ENCODE measurements at places on chromosomes 3 and 15.
A peak's percentile ranks its signal among the peaks of the same experiment; 100 is the strongest.

DNA sequence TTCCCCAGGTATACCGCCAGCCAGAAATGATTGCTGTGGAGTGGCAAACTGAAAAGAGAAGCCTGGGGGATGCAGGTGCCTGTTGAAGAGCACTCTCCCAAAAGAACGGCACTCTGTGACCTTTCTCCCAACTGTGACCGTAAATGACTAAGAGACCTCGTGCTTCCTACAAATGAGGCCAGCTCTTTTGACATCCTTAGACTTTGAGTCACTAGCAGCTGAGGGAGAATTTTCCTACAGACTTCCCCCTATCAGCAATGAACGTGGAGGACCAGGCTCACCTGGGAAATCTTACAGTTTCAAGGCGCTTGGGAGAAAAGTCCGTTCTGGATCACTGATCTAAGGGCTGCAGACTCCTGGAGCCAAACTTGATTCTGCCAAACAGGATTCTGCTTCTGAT is 8.6 kb downstream of the AQP9 start:
- no peak for DNase-seq

DNA sequence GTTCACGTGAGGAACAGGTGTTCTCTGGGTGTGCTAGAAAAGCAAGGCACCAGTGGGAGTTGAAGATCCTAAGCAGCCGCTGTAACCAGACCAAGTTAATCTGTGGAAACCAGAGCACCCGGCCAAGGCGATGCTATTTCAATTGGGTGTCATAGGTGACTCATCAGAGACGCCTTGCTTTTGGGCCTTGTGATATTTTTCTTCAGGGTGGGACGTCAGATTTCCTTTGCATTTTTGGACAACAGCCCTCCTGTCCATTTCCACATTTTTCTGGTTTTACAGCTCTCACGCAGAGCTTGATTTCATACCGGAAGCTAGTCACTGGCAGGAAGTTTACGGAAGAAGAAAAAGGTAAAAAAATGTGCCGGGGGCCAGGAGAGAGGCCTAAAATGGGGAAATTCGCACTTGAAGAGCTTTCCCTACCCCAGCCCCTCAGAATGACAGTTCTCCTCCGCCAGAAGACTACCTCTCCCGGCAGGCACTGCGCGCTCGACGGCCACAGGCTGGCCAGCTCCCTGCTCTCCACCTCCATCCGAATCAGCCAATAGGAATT is 471 bp upstream of the KBTBD8 start:
- peak; percentile 30 for DNase-seq

DNA sequence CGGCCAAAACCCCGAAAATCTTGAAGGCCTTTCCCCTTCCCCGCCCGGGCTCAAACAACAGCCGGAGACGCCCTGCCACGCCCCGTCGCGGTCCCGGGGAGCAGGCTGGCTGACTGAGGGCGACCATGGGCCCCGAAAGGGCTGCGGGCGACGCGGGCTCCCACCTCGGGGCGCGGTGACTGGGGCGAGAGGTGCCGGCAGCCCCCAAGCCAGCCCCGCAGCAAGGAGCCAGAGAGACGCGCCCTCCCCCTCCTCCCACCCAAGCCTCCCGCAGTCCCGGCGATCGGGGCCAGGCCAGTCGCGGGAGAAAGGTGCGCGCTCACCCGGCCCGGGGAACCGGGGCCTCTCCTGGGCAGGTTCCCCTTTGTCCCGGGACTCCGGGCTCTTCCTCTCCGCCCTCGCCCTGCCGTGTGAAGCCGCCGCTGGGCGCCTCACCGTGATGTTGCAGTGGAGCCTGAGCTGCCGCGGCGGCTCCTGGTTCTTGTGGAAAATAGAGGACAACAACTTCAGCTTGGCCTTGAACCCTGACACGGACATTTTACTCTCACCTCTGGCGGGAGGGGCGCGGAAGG is 30.6 kb upstream of the ZSCAN2 start:
- peak; percentile 44 for DNase-seq

GRCh38 chr15:82898961-82899360 is 53.6 kb downstream of the HOMER2 start:
- DNase-seq = no peak

- peak; percentile 7 for DNase-seq
Measured at GRCh38 chr3:37400945-37401344, 226.6 kb upstream of the LRRFIP2 start.

GRCh38 chr15:23690450-23690852 is 3.3 kb upstream of the NDN start:
- peak; percentile 47 for DNase-seq

DNA sequence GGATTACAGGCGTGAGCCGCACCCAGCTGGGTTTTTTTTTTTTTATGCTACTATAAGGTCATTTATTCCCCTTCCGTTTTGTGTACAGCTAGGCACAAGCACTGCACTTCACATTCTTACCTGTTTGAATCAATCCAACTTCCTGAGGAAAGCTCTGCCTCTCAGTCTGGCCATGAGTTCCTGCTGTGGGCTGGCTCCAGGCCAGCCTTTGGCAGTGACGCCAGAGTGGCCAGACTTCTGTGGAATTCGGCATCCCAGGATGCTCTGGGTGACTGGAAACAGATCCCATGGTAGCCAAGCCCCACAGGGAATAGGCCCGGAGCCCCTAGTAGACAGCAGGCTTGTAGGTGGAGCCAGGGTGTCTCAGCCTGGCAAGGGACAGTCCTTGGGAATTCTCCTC is 21.5 kb upstream of the TIMP4 start:
- DNase-seq = peak; percentile 41

GRCh38 chr3:197615430-197615829 is 59.7 kb upstream of the BDH1 start:
- DNase-seq = no peak

- DNase-seq = no peak
Measured at GRCh38 chr15:57398336-57398735, 22.0 kb downstream of the CGNL1 start.

- no peak for DNase-seq
Measured at GRCh38 chr15:36778531-36778930, 199.1 kb downstream of the CDIN1 start.

GRCh38 chr15:28891588-28891987 is 5.8 kb downstream of the APBA2 start:
- no peak for DNase-seq

DNA sequence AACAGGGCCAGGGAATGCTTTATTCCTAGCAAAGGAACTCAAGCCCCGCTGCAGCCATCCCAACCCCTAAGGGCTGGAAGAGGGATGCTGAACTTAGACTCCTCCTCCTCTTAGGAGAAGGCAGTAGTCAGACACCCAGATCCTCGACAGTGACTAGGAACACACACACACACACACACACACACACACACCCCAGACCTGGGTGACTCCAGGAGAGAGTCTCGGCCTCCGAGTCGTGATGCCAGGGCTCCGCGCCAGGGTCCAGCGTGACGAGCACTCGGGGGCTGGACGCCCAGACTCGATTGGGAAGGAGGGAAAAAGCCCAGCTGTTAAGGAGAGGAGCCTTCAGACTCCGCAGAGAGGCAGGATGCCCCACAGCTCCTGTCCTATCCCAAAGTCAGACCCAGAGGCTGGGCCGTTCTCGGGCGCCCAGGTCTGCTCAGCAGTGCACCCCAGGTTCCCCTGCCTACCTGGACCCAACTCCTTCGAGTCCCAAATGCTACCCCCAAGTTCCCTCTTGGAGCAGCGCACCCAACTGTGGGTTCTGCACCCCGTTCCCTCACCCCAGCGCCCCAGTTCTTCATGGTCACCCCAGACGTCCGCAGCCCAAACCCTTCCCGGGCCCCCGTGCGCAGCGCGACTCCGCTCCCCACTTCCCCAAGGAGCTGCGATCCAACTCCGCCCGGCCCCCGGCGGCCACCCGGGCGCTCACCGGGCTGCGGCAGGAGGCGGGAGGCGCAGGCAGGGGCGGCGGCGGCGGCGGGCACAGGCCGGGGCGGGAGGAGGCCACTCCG is 421 bp downstream of the BMF start:
- DNase-seq = peak; percentile 59

- DNase-seq = no peak
Measured at GRCh38 chr3:71858503-71859122, 73.7 kb upstream of the PROK2 start.

- DNase-seq = no peak
Measured at GRCh38 chr3:32297366-32297765, 58.9 kb downstream of the CMTM8 start.

DNA sequence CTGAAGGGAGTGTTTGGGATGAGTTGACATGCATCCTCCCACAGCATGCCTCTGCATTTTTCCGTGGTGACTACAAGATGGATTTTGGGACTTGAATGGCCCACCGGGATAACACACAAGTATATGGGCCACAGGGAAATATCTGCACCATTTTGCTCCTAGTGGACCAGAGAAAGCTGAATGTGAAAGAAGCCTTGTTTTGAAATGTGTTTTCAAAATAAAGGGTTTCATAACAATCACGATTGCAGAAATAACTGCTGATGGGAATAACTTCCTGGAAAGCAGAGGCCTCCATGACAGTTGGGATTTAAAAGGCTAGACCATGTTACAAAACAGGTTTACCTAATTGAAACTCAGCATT is 77.5 kb upstream of the PRR23C start:
- DNase-seq = no peak

- DNase-seq = no peak
Measured at GRCh38 chr15:82132742-82133141, 86.9 kb upstream of the MEX3B start.

DNA sequence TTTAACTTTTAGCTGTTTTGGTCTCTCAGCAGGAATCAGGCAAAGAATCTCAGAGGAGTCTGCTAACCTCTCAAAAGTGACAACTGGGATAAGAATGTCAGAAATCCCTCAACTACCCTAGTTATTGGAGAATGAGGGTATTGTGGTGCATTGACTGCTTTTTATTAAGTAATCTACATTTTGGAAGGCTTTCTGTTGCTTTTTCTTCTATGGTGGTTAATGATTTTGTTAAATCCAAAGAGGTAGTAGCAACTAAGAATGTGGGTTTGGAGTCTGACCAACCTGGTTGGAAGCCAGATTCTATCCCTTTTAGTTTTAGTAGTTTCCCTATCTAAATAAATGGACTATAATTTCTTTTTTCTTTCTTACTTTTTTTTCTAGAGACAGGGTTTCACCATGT is 94.7 kb upstream of the RNF7 start:
- DNase-seq = no peak

DNA sequence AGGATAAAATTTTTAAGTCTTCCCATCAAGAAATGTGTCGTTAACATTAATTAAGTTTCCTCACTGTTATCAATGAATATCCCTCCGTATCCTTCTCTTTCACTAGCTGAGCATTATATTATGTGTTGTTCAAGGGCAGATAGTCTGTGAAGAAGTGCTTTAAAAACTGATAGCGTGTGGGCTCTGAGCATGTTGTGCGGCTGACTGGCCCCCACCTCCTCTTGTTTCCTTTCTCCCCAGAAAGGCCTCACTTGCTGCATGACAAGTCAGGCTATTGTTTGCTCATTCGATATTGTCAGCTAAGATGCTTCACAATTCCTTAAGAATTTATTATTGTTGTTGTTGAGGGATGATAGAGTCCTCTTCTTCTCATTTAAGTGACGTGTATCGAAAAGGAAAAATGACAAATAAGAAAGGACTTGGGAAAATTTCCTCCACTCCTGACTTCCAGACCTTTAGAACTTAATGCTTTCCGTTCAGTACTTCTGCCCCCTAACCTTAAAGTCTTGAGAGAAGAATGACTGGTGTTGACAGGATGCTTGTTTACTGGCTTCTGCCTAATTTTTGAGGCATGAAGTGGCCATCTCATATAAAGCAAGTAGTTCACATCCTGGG is 298.3 kb downstream of the LPP start:
- DNase-seq = no peak

DNA sequence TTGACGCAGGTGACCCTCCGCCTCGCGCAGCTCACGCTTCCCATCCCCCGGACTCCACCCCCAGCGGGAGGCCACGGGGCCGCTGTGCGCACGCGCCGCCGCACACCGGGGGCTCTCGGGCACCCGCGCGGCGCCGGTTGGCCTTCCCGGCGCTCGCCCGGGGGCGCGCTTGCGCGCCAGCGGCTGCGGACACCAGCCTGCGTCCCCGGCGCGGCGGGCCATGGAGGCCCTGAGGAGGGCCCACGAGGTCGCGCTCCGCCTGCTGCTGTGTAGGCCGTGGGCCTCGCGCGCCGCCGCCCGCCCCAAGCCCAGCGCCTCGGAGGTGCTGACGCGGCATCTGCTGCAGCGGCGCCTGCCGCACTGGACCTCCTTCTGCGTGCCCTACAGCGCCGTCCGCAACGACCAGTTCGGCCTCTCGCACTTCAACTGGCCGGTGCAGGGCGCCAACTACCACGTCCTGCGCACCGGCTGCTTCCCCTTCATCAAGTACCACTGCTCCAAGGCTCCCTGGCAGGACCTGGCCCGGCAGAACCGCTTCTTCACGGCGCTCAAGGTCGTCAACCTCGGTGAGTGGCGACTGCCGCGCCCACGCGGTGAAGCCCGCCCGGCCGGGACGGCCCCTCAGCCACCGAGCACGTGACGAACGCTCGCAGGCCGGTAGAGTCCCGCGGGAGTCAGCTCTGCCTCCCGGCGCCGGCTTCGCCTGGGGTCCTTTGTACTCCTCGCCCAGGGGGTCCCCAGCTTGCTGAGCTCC is at the start of gene C15orf61:
TSS of gene C15orf61 (plus strand) at position 103 of the 754 bp plus-strand sequence. CDS start at position 221, 118 bp downstream.
- DNase-seq = peak; percentile 83

DNA sequence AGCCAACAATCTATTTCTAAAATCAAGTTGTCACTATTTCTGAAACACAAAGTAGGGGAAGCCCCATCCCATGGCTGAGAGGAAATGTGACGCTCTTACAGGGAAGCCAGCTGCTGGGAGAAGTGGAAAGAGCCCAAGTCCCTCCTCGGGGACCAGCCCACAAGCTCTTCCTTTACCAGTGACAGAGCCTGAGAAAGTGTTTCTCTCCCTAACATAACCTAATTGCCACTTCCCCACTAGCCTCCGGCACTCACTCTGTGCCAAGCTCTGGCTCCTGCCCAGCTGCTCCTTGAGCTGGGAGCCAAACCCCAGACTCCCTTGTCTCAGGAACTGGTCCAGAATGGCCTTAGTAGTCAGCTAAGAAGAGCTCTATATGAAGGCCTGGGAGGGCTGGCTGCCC is 42.9 kb downstream of the TNFAIP8L3 start:
- DNase-seq = no peak

DNA sequence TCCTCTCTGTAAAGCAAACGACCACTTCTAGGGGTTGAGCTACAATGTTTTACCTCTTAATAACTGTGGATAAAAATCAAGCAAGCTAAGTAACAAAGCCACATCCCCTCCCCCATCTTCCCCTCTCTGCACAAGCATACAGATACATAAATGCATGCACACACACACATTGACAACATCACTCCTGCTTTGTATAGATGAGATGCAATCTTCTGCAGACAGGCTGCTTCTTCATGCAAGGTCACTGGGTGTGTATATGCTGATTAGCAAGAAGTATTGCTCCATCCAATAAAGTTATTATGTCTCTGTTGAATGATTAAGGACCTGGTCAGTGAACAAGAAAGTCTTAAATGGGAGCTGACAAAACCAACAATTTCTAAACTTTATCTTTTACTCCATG is 8.8 kb upstream of the ATP11B start:
- no peak for DNase-seq

GRCh38 chr15:78625606-78626280 is 4.9 kb upstream of the CHRNA3 start:
- DNase-seq = no peak

GRCh38 chr3:115713284-115713683 is 90.0 kb downstream of the GAP43 start:
- no peak for DNase-seq
